ENCODE measurements at places on chromosomes 12 and 14.

DNA sequence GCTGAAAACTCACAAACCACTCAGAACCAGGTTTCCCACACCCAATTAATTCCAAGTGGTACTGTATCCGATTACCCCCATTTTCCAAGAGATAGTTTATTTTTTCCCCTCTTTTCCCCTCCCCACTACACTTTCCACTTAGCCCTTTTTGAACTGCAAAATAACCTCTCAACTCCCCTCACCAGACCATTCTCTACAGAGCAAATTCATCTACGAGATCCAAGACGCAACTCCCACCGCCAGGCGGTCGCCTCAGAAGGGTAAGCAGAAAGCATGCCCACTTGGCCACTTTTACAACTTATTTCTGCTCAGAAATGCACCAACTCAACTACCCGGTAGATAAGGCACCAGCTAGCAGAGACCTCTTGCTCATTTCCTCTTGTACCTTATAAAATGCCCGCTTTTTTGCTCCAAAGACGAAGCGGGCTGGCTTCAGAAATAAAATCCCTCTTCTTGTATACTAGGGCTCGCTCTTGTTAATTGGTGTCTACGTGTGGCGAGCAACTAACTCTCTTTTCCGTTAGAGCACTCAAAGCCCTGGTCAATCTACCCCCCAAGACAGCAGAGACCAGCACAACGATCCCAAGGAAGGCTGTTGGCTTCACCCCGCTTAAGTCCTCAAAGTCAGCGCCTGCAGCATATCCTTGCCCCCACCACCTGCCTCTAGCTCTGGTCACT lies 910 bp upstream of the SRP54 start:
- no peak for DNase-seq

DNA sequence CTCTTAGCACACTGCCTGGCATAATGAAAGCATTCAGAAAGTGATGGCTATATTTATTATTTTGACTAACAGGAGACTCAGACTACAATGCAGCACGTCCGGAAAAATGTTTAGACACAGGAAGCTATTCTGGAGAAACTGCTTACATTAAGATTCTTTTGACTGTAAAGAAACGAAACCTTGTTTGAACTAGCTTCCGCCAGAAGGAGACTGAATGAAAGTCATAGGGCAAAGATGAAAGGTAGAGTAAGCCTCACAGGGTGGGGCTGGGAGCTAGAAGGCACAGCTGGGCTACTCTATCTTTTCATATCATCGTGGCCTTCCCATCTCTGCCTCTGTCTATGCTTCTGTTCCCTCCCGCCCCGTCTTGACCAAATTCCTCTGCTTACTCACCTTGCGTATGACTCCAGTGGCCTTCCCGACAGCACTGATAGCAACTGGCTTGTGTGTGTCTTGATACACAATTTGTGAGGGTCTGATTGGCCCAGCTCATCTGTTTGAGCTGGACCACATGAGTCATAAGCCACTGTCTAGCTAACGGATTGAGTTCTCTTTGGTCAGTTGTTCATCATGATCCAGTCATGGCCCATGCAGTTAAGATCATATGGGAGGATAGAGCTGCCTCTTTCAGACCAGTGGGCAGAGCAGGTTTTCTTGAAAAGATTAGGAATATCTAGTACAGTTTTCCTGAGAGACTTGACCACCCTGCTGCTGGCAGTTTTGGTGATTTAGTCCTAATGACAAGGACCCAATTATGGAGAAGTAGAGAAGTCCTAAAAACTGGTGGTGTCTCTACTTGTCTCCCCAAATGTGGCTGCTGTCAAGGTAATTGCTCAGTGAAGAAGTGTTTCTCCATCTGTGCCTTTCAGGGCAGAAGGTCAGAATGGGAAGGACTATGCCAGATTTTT lies 151.5 kb upstream of the SLC38A2 start:
- DNase-seq, result no peak

DNA sequence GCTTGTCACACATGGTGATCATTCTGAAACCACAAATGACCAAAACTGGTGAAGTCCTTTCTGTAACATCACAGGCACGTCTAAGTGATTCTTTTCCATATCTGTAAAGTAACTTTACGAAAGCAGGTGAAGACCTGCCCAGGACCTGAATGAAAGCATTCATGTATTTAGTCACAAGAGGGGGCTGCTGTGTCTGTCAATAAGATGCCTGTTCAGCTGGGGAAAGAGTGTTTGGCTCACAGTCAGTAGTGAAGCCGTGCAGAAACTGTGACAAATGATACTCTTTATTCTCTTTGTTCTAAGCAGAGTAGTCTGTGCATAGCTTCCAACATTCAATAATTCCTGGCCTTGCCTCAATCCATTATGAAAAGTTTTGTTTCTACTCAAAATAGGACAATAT lies 373.5 kb upstream of the OR4E1 start:
- DNase-seq, result no peak

- no peak for DNase-seq
Observed at GRCh38 chr12:57717131-57717530, 21.4 kb downstream of the AGAP2 start.

GRCh38 chr12:116423094-116423493 lies 136.1 kb upstream of the MAP1LC3B2 start:
- no peak for DNase-seq

DNA sequence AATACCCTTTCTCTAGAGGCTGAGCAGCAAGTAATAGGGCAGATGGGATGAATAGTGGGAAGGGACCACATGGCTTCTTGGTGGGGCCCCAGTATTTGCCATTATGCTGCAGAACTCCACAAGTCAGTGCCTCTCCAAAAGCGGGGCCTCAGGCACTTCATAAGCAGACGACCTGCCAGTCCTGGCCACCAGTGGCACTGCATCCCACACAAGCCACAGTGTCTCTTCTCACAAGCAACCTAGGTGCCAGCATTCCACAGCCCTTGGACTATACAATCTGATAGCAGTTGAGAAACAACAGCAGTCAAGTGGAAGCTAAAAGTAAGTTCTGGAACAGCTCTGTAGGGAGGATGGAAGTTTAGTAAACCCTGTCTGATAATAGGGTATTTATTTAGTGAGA lies 4.2 kb upstream of the SLC8A3 start:
- DNase-seq, result no peak

DNA sequence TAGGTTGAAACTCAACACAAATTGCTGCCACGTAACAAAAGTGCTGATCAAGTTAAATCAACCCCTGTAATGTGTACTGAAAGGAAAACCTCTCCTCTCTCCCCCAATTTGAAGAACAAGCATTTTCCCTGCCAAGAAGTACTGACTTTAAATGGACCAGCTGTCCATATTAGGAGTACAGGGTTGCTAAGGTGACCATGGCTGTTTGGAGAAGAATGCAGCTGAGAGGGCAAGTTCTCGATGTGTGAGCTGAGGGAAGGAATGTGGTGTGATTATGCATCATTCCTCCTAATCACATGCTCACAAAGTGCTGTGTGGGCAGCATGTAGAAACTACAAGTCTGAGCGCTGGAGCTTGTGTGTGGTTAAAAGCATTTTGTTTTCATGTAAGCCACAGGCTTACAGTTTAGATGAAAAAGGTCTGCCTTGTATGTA lies 50.9 kb upstream of the CCT2 start:
- no peak for DNase-seq

- DNase-seq, result no peak
Observed at GRCh38 chr14:71698027-71698426, 234.2 kb upstream of the RGS6 start.

GRCh38 chr12:111309584-111309983 lies 59.3 kb downstream of the PHETA1 start:
- DNase-seq, result no peak

GRCh38 chr12:128820723-128821432 lies 2.9 kb downstream of the SLC15A4 start:
- no peak for DNase-seq

GRCh38 chr12:109701064-109701463 lies 12.6 kb upstream of the FAM222A start:
- DNase-seq, result no peak

DNA sequence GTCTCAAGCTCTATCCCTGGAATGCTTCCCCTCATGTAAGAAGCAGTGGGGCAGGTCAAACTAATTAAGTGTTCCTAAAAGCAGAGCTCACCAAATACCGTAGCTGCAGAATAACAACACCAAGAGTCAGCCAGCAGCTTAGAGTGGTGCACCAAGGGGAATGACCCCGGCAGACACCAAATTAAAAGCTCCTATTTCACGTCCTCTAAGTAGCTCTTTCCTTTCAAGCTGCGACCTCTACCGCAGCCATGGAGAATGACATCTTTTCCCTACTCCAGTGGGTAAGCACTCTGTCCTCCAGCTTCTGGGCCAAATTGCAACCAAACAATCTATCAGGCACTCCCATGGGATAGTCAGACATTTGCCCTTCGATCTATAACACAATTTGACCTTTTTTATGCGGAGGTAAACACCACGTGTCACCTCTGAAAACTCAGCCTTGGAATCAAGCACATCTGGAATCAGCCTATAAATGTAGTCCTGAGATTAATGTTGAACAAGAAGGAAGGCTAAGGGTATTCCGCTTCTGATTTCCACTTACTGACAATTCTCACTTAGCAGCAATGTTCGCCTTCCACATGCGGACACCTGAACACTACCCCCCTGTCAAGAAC lies 67.6 kb upstream of the CDKN3 start:
- no peak for DNase-seq

- DNase-seq, result no peak
Observed at GRCh38 chr12:34204830-34205285, 182.6 kb downstream of the ALG10 start.

DNA sequence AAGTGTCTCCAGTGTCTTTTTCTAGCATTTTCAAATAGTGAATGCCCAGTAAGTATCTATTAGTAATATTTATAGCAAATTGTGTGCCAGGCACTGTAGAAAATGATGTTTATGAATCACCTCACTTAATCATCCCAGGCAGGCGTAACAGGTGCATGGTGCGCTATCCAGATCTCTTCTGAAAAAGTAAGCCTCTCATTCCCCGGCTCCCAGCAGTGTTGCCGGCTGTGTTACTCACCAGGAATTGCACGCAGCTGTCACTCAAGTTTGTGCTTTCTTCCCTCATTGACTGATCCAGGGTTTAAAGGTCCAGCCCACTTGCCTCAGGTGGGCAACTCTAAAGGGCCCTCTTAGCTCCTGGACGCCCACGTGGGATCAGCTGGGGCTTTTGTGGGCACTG lies 173.8 kb upstream of the RASSF8 start:
- no peak for DNase-seq

GRCh38 chr12:46342562-46343033 lies 30.0 kb downstream of the SLC38A2 start:
- DNase-seq, result no peak

- no peak for DNase-seq
Observed at GRCh38 chr12:78824918-78825317, 39.7 kb upstream of the SYT1 start.

- DNase-seq, result no peak
Observed at GRCh38 chr14:64693810-64694165, 10.4 kb upstream of the PLEKHG3 start.

DNA sequence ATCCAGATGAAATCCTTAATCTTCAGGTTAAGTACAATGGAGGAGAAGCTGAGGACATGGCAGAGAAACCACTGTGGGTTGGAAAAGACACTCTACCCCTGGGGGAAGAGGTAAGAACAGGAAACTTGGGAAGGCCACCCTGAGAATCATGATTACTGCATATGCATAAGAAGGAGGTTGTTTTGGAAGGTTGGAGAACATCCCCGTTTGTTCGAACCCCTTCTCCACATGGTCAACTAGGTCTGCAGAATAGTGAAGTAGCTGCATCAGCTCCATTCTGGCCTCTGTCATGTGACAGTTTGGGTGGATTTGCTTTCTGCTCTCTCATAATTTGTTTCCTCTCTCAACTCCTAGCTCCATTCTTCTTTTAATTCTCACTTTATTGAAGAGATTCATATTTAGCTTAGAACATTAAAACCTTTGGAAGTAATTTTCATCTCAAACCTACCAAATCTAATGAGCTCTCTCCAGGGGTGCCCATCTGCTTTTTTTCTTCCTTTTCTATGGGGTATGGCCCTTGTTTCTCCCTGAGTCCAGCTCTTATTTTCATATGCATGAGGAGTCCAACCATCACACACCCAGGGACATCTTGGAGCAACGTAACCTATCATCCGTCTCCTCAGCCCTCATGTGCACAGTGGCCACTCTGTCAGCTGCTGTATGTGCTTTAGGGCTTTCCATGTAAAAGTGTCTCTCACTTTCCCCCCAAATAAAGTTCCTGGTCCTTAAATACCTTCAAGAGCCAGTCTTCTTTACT lies 820.3 kb downstream of the TMEM121 start:
- no peak for DNase-seq

DNA sequence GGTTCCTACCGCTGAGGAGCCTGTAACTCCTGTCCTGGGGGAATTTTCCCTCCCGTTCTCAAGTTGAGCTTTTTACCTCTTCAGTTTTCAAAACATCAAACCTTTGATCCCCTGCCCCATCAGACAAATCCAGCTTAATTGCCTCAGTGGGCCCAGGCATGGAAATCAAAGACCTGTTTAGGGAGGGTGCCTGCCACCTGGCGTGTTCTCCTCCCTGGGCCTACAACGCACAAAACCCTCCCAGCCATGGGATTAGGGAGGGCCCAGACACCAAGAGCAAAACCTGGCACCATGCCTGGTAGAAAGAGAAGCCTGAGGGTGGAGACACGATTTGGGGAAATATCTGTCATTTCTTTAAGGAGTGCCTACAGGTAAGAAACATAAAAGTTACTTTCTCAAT lies 672.9 kb downstream of the BCL11B start:
- DNase-seq, result no peak

DNA sequence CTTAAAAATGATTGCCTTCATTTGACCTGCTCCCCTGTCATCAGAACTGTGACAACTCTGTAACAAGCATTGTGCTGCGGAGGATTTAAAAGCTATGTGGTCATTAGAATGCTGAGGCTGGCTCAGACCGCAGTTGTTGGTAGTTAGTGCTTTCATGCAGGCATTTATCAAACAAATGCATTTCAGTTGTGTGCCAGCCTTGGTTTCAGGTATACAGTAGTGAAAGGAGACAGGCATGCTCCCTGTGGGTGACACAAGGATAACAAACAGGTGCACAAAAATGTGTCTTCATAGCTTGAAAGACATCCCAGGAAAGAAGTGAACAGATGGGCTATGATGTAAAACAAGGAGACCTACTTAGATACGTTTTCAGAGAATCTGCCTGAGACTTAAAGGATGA lies 60.6 kb downstream of the MARK3 start:
- no peak for DNase-seq

GRCh38 chr12:50720501-50720900 lies 43.4 kb upstream of the ATF1 start:
- DNase-seq, result no peak

DNA sequence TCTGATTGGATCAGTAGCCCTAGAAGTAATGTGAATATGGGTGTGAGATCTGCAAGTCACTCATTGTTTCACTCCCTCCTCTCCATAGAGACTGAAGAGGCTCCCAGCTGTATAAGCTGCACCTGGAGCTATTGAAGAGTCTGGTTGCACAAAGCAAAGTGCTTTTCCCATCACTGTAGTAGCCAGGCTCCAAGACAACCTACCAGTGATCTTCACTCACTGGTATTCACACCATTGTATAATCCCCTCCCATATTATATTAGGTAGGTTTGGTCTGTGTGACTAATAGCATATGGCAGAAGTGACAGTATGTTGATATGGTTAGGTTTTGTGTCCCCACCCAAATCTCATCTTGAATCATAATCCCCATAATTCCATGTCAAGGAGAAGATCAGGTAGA lies 64.4 kb downstream of the ZFC3H1 start:
- DNase-seq, result no peak

Data from NCI-H1417 treated with DMSO at 0.1 percent for 48 hours (cell line).